ENCODE measurements at places on chromosomes 16 and 17. TPM values are rescaled to one million over a fixed set of nuclear protein-coding genes. Genes with fewer than 3 reads are reported as not detected.

KRT20 gene
- total RNA-seq, result not detected

BEAN1 gene
- 4.1 TPM for total RNA-seq

ABCC3 gene
- total RNA-seq, result 0.16 TPM

RUNDC3A gene
- 79.1 TPM for total RNA-seq

DNA sequence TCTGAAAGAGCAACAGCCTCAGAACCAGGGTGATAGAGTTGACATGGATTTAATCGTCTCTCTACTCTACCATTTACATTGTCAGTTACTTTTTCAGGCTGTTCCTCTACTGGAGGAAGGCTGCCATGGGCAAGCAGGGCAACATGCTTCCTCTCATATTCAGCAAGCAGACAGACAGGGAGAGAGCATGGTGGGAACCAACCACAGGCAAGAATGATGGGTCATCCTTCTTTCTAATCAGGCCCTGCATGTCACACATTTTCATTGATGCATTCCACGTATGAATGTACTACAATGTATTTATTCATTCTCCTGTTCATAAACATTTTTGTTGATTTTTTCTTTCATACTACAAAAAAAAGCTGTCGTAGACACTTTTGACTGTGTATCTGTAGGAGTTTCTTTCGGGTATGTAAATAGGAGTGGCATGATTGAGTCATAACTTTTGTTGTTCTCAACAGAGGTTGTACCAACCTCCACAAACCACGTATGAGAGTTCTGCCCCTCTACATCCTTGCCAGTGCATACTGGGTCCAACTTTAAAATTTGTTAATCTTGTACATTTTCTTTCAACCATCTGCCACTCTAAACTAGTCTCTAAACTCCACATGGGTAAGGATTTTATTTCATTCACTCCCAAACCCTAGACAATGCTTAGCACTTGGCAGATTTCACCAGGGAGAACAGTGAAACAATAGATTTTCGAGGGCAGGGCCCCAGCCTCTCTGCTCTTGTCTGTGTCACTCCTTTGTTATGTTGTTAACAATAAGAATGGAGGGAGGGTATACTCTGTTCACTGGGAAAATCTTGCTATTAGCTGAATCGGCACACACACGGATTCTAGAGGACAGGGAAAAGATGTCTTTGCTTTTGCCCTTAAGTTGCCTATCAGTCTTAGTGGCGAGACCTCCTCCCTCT, 58.7 kb downstream of the CMC2 start:
- no peak for DNase-seq

DNA sequence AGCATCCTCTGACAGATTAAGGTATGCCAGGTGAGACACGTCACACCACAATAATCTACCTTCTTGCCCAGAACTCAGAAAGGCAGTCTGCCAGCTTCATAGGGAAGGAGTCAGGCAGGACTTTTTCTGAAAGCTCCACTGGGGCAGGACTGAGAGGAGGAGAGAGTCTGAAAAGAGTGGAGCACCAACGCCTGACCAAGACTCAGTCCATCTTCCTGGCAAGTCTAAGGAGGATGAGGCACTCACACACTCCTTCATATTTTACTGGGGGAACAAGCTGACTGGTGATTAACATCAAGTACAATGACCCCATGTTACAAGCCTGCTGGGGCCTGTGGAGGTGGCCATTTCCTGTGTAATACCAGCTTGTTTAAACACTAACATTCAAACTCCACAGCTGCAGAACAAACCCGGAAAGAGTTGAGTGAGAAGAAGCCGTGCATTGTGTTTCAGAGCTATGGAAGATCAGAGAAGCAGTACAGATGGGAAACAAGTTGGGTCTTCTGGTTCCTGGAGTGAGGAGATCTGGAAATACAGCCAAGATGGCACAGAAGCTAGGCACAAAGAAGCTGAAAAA, 122.4 kb downstream of the HIC1 start:
- no peak for DNase-seq

DNA sequence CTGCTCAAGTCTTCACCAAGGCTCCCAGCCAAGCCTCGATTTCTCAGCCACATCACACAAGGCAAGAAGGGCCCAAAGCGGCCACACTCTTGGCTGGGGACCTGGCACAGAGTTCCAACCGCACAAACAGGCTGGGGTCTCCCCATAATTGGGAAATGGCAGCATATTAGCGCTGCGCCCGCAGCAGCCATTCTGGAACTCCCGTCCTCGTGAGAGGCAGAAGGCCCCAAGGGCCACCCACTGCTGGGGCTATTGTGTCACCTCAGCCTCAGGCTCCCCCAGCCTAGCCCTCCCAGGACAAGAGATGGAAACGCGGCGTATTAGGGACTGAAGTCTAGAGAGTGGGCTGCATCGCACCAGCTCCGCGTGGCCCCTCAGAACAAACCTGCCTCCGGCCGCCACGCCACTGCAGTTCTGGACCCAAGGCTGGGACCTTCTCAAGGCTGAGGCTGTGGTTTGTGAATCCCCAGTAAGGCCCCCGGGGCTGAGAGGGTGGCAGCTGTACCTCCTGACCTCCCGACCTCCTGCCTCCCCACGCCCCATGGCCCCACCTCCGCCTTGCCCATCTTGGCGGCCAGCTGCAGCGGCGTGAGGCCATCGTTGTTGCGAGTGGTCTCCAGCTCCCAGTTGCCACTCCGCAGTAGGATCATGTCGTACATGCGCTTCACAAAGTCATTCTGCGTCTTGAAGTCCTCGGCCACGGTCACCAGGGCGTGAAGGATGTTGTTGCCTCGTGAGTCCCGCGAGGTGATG, 25.3 kb downstream of the TRPV3 start:
- DNase-seq, result no peak

- no peak for DNase-seq
Measured at GRCh38 chr16:70529051-70529777, 5.6 kb downstream of the SF3B3 start.

DNA sequence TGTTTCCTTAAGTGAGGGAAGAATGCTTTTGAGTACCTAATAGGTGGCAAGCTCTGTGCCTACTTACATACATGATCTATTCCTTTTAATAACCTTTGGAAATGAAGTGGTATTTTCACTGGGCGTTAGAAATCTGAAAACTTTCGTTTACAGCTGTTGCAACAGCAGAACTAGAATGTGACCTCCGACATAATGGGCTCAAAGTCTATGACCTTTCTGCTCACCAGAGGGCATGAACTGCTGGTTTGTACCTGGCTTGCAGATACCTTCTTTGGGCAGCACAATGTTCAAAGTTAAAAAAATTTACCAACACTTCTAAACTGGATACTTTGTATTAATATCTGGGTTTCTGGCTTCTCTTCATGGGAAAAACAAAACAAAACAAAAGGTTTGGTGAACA, 24.3 kb downstream of the CA4 start:
- DNase-seq, result no peak

DNA sequence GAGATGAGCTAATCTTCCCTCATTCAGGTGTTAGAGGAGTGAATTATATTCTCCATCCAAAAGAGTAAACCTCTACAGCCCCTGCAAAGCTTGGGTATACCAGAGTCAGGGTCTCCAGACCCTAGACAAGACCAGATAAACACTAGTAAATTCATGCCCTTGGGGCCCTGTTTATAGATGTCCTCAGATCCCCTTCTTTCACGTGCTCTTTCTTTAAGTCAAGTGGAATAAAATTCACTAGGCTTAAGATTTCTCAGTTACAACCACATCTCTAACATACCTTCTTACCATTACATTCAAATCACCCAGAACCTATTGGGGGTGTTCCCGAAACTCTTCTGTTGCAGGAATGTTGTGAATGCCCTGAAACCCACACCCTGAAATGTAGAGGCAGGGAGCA, 2.2 kb upstream of the C17orf58 start:
- no peak for DNase-seq

DNA sequence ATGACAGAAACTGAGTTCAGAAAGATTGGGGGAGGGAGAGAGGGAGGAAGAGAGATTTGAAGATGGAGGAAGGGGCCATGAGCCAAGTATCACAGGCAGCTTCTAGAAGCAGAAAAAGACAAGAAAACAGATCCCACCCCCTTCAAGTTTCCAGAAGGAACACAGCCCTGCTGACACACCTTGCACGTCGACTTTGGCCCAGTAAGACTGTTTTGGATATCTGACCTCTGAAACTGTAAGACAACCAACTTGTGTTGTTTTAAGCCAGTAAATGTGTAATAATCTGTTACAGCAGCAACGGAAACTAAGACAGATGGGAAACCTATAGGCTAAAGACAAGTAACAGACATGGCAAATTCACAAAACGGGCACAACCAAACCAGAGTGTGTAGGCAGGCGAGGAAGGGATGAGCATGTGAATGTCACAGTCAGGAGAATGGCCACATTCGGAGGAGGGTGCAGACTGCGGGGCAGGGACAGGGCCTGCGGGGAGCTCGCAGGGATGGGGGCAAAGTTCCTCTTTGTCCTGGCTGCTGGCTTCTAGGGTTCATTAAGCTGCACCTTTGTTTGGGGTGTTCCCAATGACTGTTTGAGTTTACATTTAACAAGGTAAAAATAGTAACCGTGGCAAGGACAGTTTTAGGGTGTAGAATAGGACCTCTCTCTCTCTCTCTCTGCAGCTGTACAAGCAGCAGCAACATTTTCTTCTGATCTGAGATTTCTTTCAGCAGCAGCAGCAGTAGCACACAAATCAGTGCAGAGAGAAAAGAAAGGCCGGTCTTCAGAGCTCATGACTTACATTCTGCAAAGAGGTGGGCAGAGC, 18.3 kb upstream of the ATP2C2 start:
- no peak for DNase-seq

GRCh38 chr17:51857052-51857597, 301.4 kb downstream of the CA10 start:
- no peak for DNase-seq

DNA sequence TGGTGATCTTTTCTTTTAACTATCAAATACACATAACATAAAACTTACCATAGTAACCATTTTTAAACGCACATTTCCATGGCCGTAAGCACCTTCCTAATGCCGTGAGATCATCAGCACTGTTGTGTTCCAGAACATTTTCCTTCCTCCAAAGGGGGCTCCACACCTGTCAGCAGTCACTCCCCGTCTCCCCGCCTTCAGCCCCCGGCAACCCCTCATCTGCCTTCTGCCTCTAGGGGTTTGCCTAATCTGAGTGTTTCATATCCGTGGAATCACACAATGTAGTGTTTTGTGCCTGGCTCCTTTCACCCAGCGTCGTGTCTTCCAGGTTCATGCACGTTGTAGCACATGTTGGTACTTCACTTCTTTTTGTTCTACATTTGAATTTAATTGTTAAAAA, 350.1 kb upstream of the TNRC6C start:
- DNase-seq, result no peak

All from occipital lobe (tissue), 3 donors.